ENCODE measurements at places on chromosomes 1 and 21.

DNA sequence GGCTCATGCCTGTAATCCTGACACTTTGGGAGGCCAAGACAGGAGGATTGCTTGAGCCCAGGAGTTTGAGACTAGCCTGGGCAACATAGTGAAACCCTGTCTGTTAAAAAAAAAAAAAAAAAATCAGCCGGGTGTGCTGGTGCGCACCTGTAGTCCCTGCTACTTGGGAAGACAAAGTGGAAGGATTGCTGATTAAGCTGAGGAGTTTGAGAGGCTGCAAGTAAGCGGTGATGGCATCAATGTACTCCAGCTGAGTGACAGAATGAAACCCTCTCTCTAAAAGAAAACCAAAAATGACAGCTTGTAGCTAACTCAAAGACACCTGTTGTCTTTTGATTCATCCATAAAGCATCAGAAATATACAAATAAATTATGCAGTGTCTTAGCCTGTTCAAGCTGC, 31.8 kb downstream of the SIPA1L2 start:
- DNase-seq = no peak

DNA sequence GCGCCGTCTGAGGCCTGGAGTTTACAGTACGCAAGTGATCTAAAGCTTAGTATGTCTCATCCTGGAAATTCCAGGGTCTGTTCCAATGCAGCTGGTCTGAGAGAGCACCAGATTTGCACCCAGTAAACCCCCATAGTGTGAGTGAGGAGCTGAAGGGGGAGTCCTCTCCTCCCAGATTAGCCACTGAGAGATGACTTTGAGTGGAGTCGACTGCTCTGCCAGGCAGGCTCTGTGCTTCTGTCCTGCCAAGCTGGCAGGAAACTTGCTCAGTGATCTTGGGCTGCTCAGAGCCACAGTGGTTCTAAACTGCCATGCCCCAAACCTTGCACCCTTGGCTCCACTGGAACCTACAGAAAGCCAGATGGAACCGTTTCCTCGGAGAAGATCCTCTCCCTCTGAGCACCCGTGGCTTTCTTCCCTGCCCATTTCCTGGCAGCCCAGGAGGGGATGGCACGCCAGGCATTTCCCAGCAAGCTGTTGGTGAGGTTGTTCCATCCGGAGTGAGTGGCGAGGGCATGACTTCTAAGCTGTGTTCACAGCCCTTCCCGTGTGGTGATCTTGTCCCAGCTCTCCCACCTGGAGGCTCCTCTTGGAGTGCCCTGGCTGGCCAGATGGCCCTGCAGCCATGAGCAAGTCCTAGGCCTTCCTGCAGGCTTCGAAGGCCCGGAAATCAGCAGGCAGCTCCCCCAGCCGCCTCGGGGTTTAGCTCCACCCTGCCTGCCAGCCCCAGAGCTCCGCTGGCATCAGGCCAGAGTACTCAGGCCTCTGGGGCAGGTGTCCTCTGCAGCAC, 125.9 kb upstream of the VAMP3 start:
- DNase-seq = no peak

GRCh38 chr21:26844258-26845065, 747 bp downstream of the ADAMTS1 start:
- peak; percentile 48 for DNase-seq

GRCh38 chr1:103125219-103125618, 16.9 kb upstream of the COL11A1 start:
- no peak for DNase-seq

DNA sequence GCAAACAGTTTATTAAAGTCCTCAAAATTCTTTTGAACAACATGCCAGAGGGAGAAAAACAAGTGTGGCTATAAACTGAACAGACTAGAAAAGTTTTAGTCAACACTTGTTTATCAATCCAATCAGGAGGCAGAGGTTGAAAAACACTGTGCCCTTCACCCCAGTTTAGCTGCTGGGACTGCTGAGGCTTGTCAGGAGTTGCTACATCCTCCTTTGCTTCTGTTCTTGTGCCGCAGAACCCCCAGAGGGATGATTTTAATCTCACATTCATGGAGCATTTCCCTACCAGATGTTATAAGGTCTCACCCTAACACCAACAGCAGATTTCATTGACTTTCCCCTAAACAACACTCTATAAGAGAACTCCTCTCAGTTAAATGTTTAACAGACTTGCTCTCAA, 321.2 kb downstream of the VAV3 start:
- no peak for DNase-seq

DNA sequence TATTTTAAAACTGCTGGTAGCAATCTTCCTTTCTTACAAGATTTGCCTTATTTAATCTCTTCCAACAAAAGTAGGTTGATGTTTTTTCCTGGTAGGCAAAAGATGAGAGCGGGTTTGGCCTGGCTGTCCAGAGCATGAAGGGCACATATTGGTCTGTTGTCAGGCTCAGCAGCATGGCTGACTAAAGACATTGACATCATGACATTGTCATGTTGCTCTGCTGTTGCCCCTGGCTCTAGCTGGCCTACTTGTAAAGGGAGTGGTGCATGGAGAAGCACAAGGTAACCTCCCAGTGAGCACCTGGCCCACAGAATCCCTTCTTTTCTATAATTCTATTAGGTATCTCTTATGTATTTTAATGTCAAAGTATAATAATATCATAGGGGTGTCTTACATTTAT, 23.6 kb downstream of the GNPAT start:
- DNase-seq = no peak

All from HEK293T (cell line).